ENCODE measurements at places on chromosomes 1 and 21. TPM values are rescaled to one million over a fixed set of nuclear protein-coding genes. Genes with fewer than 3 reads are reported as not detected.

- peak overlapping the region; percentile 64 for H3K4me3 ChIP-seq
- peak; percentile 35 for DNase-seq
- H3K27ac ChIP-seq, result peak overlapping the region; percentile 80
- H3K27me3 ChIP-seq, result no peaks in the 10 kb centered on the region
- H3K36me3 ChIP-seq, result no peaks in the 10 kb centered on the region
- peaks cover 43% of the 10 kb centered on the region for H3K4me1 ChIP-seq
These were observed 20.0 kb downstream of the PHLDA3 start for GRCh38 chr1:201448990-201449389.

FCRL1 gene
- total RNA-seq, result not detected

MAP3K21 gene
- 0.51 TPM for total RNA-seq

THBS3 gene
- 21.4 TPM for total RNA-seq

- no peak overlapping the region for H3K27ac ChIP-seq
- no peak overlapping the region for H3K4me3 ChIP-seq
- H3K36me3 ChIP-seq, result peaks cover 23% of the 10 kb centered on the region
- H3K27me3 ChIP-seq, result no peaks in the 10 kb centered on the region
- no peaks in the 10 kb centered on the region for H3K4me1 ChIP-seq
- DNase-seq, result no peak
These were observed 83.5 kb downstream of the INTS7 start for GRCh38 chr1:211951856-211952255.

DNA sequence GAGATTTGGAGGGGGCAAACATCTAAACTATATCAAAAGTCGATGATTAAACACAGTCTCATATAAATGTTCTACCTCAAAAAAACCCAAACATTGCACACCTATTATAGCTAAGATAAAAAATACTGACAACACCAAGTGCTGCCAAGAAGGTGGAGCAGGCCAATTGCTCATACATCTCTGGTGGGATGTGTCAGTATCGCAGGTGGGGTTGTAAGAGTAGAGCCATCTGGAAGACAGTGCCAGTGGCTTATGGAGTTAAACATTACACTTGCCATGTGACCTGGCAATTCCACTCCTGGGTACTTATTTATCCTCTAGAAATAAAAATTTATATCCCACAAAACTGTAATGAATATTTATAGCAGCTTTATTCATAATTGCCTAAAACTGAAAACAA is 213.4 kb downstream of the DISC1 start:
- H3K4me3 ChIP-seq, result no peak overlapping the region
- no peaks in the 10 kb centered on the region for H3K36me3 ChIP-seq
- H3K4me1 ChIP-seq, result no peaks in the 10 kb centered on the region
- no peaks in the 10 kb centered on the region for H3K27me3 ChIP-seq
- no peak overlapping the region for H3K27ac ChIP-seq

DNA sequence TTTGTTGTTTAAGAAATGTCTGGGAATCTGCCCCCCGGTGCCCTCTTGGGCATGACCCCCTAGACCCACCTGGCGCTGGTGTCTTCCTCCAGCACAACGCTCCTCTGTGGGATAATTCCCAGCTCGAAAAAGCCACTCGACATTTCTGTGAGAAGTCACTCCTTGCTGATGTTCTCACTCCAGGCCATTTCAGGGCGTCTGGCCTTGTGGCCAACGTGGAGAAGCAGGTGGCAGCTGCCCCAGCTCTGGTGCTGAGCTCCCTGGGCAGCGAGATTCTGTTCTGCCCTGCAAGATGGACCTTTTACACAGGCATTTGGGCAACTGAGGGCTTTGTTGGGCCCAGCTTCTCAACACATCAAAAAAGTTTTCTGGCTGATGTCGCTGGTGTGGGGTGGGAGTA is 147.7 kb upstream of the WNT4 start:
- no peaks in the 10 kb centered on the region for H3K36me3 ChIP-seq
- no peak overlapping the region for H3K4me3 ChIP-seq
- H3K27me3 ChIP-seq, result no peaks in the 10 kb centered on the region
- no peak for DNase-seq

GRCh38 chr1:50488356-50488755 is 65.1 kb upstream of the DMRTA2 start:
- no peak overlapping the region for H3K4me3 ChIP-seq
- H3K36me3 ChIP-seq, result peaks cover 16% of the 10 kb centered on the region
- no peak overlapping the region for H3K27ac ChIP-seq
- H3K27me3 ChIP-seq, result no peaks in the 10 kb centered on the region
- H3K4me1 ChIP-seq, result no peaks in the 10 kb centered on the region

DNA sequence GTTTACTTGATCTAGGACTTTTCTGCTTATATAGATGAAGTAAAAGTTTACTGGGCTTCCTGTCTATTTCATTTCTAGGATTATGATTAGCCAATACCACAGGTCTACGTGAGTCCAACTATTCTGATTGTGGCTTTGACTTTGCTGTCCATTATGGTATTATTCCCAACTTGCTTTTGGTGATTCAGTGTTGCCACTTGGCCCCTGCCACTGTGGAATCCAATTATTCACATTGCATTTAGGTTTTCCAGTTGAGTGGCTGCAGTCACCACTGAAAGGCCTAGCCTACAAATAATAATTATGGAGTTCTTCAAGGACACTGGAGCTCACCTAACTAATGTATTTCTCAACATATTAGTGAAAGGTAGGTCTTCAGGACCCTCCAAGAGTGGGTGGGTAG is 574.3 kb upstream of the USP24 start:
- peaks cover 10% of the 10 kb centered on the region for H3K4me1 ChIP-seq
- no peaks in the 10 kb centered on the region for H3K27me3 ChIP-seq

DNA sequence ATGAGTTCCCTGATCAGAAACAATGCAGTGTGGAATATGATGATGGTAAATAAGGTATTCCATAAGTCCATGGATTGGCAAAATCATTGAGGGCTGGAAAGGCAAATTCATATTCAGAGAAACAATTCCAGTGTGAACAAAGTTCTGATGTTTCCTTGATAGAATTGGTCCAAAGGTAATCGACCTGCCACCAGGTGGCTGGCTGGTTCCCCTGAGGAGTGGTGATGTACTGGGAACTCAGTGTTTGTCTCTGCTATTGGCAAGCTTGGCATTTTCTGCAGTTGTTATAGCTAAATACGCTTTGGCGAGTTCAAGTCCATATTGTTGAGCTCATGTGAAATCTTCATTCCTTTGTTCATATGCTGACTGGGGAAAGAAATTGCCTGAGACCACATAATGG is 165.5 kb upstream of the PTGFR start:
- no peak overlapping the region for H3K27ac ChIP-seq
- H3K36me3 ChIP-seq, result no peaks in the 10 kb centered on the region
- no peaks in the 10 kb centered on the region for H3K4me1 ChIP-seq
- peaks cover 73% of the 10 kb centered on the region for H3K27me3 ChIP-seq
- DNase-seq, result no peak
- no peak overlapping the region for H3K4me3 ChIP-seq

- H3K4me1 ChIP-seq, result no peaks in the 10 kb centered on the region
- peaks cover 2% of the 10 kb centered on the region for H3K36me3 ChIP-seq
These were observed 815.6 kb upstream of the NEGR1 start for GRCh38 chr1:73097917-73098316.

GRCh38 chr1:111691886-111692285 is 47.3 kb downstream of the INKA2 start:
- no peak overlapping the region for H3K4me3 ChIP-seq
- peaks cover 8% of the 10 kb centered on the region for H3K36me3 ChIP-seq
- DNase-seq, result no peak

LDLRAP1 gene
- total RNA-seq, result 18.8 TPM

GRCh38 chr1:101290922-101291561 is 54.2 kb downstream of the S1PR1 start:
- H3K36me3 ChIP-seq, result no peaks in the 10 kb centered on the region
- H3K4me3 ChIP-seq, result no peak overlapping the region
- no peak overlapping the region for H3K27ac ChIP-seq
- peaks cover 25% of the 10 kb centered on the region for H3K4me1 ChIP-seq
- H3K27me3 ChIP-seq, result no peaks in the 10 kb centered on the region
- DNase-seq, result no peak

DNA sequence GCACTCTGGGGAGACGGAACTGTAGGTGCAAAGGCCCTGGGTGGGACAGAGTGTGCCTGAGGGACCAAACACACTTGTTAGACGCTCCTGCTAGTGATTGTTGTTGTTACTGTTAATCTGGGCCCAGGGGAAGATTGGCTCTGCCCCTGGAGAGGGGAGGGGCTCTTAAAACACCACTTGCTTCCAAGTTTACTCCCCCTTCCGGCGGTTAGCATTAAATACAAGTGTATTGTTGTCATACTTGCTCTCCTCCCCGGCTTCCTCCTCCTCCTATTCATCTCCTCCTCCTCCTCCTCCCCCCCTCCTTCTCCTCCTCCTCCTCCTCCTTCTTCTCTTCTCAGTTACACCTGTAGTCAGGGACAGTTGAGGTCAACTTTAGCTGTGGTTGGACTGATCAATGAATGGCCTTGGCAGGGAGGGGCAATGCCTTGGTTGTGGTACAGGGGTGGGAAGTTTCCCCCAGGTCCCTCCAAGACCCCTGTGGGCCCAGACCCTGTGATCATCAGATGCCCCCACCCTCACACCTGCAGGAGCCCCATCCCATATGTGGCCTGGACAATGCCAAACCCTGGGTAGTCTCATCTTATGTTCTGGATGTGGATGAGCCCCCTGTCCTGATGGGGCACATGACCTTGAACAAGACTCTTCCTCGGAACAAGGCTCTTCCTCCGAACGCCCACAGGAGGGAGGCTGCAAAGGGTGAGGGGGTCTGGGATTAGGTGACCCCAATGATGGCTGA is 217.3 kb downstream of the PTPRU start:
- peaks cover 9% of the 10 kb centered on the region for H3K4me1 ChIP-seq
- DNase-seq, result peak; percentile 14
- H3K4me3 ChIP-seq, result no peak overlapping the region
- no peak overlapping the region for H3K27ac ChIP-seq
- H3K27me3 ChIP-seq, result peaks cover 4% of the 10 kb centered on the region
- H3K36me3 ChIP-seq, result no peaks in the 10 kb centered on the region

UTS2 gene
- total RNA-seq, result not detected

- no peak overlapping the region for H3K4me3 ChIP-seq
- DNase-seq, result no peak
- no peak overlapping the region for H3K27ac ChIP-seq
- peaks cover 14% of the 10 kb centered on the region for H3K4me1 ChIP-seq
- H3K36me3 ChIP-seq, result no peaks in the 10 kb centered on the region
- H3K27me3 ChIP-seq, result peaks cover 9% of the 10 kb centered on the region
These were observed 66.8 kb downstream of the KCNN3 start for GRCh38 chr1:154802982-154803920.

DNA sequence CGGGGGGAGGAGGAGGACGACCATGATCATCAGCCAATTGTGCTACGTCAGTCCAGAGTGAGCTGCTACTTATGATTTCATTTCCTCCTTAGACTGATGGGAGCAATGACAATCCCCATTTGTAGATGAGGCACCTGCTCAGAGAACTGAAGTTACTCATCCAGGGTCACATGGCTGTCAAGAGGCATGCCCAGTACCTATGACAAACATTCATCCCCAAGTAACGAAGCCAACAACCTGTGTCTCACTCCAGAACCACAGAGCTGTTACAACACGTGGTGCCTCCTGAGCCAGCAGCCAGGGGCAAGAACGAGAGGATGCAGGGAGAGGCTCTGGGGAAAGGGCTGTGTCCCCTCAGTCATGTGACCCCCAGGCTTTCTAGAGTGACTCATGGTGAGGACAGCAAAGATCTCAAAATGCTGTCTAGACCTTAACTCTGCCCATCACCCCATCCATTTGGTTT is 93.6 kb downstream of the SIM2 start:
- no peaks in the 10 kb centered on the region for H3K27me3 ChIP-seq
- H3K4me1 ChIP-seq, result no peaks in the 10 kb centered on the region
- DNase-seq, result no peak

DNA sequence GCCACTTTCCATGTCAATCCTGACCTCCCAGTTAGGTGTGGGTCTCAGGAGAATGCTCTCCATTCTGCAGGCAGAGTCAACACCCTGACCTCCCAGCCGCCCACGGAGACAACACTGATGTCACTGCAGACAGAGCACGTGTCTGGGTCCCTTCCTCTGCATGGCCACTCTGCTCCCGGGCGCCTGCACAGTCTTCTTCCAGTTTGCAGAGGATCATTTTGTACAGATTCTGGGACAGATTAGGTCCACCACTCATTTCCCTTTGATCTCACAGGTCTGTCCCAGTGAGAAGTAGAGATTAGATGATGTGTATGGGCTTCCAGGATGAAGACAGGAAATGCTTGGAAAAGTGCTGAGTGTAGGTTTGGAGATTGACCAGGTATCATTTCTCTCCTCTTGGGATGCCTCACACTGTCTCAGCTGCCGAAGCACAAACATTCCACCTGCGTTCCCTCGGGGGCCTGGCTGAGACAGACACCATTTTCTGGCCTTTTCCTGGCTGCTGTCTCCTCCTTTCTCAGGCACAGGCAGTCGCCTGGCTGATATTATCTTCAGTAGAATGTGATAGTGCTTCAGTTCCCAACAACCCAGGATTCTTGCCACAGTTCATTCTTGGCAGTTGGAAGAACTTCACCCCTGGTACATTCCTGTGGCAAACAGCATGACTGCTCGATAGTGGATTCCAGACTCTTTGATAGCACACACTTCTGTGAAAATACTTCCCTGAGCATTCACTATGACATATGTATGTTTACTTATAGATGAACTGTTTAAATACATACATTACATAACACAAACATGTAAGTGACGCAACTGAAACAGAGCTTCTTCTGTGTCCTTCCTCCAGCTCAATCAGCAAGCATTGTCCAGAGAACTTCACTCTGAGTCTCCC is 7.9 kb downstream of the MYBPHL start:
- peaks cover 19% of the 10 kb centered on the region for H3K4me1 ChIP-seq
- no peak for DNase-seq
- H3K4me3 ChIP-seq, result no peak overlapping the region
- H3K36me3 ChIP-seq, result no peaks in the 10 kb centered on the region

OR2L3 gene
- total RNA-seq, result not detected

GRCh38 chr1:217564207-217564606 is 66.7 kb downstream of the GPATCH2 start:
- DNase-seq, result no peak
- peaks cover 4% of the 10 kb centered on the region for H3K36me3 ChIP-seq
- H3K27ac ChIP-seq, result no peak overlapping the region
- H3K27me3 ChIP-seq, result no peaks in the 10 kb centered on the region
- no peaks in the 10 kb centered on the region for H3K4me1 ChIP-seq

DNA sequence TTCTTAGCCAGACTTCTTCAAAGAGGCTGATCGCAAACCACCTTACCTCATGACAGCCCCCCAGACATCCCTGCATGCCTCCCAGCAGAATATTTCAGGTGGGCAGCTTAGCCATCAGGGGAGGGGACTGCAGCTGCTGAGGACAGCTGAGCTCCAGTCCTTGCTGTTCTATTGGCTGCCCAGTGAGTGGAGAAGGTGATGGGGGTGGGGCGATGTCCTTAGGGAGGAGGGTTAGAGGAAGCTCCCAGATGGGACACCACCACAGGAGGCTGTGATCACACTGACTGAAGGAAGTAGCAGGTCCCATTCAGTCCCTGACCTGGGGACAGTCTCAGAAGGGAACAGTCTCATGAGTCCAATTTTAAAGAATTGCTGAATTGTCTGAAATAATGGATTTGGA is 38.3 kb downstream of the GJA5 start:
- H3K27me3 ChIP-seq, result peaks cover 3% of the 10 kb centered on the region
- H3K36me3 ChIP-seq, result no peaks in the 10 kb centered on the region
- H3K4me1 ChIP-seq, result peaks cover 8% of the 10 kb centered on the region
- no peak overlapping the region for H3K27ac ChIP-seq
- DNase-seq, result no peak

GRCh38 chr21:31667639-31668038 is 8.1 kb downstream of the SOD1 start:
- H3K27me3 ChIP-seq, result no peaks in the 10 kb centered on the region
- H3K4me3 ChIP-seq, result no peak overlapping the region
- peaks cover 20% of the 10 kb centered on the region for H3K4me1 ChIP-seq
- H3K27ac ChIP-seq, result no peak overlapping the region

NBPF10 gene
- 2.1 TPM for total RNA-seq

- no peak overlapping the region for H3K4me3 ChIP-seq
- H3K4me1 ChIP-seq, result no peaks in the 10 kb centered on the region
- H3K36me3 ChIP-seq, result no peaks in the 10 kb centered on the region
- no peak for DNase-seq
- no peak overlapping the region for H3K27ac ChIP-seq
- no peaks in the 10 kb centered on the region for H3K27me3 ChIP-seq
These were observed 67.0 kb upstream of the PDE9A start for GRCh38 chr21:42586406-42586805.

All from neural crest cell (in vitro differentiated cells).